EL (cell line): ENCODE measurements at places on chromosomes 3 and 15.

DNA sequence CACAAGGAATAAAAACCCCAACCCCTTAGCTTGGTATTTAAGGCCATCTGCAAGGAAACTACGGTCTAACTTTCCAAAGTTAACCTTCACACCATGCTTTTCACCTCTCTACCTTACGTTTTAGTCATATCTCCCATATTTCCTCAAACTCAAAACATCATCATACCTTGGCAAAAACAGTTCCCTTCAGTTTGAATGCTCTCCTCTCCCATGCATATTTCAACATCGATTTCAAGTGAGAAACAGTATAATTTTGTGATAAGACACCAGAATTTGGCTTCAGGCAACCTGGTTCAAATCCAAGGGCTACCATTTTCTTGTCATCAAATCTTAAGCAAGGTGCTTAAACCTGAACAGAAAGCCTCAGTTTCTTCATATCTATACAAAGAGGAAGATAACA lies 108.2 kb downstream of the THRB start:
- DNase-seq: no peak

DNA sequence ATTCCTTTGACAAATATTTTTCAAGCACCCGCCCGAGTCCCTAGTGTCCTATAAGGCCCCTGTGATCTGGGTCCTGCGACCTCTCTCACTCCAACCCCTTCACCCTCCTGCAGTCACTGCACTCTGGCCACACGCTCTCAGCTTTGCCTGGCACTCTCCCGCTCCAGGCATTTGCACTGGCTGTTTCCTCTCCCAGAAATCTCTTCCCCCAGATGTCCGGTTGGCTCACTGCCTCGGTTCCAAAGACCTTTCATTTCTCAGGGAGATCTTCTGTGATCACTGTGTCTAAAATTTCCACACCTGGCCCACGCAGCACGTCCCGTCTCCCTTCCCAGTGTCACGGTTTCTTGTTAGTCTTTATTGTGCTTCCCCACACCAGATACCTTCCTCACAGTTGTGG lies 97.4 kb downstream of the WNT7A start:
- DNase-seq: no peak

- DNase-seq: no peak
These were observed 62.9 kb downstream of the PLD1 start for GRCh38 chr3:171747223-171747920.

DNA sequence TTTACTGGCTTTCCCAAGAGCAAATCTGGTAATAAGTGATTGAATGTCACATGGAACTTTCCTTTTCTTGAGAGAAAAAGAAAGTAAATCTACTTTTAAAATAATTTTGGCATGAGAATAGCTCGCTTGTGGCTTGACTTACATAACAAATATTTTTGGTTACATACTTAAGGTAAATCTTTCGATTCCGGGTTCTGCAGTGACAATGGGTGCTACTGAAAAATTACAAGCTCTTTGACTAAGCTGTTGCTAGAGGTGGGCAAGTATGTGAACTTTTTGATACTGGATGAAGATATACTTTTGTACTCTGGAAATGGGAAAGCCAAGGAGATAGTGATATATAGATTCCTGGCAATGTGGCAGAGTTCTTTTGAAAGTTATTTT lies 51.9 kb upstream of the OTOL1 start:
- DNase-seq: no peak
